Osteocyte (in vitro differentiated cells): ENCODE measurements at places on chromosomes 12 and 14. TPM values are rescaled to one million over a fixed set of nuclear protein-coding genes. Genes with fewer than 3 reads are reported as not detected.

The SSTR1 gene
- total RNA-seq, result not detected in 2 replicates

The ADCY6 gene
- 71.7 and 71.9 TPM in 2 replicates for total RNA-seq

The BHLHE41 gene
- 1.1 and 1.4 TPM in 2 replicates for total RNA-seq

The TEX52 gene
- total RNA-seq, result not detected in 2 replicates

The CLEC4D gene
- not detected in 2 replicates for total RNA-seq

The CFL2 gene
- 42.0 and 47.0 TPM in 2 replicates for total RNA-seq

The PRH1 gene
- 18.4 and 19.1 TPM in 2 replicates for total RNA-seq

The ANKRD33 gene
- total RNA-seq, result not detected in 2 replicates

The SYCP3 gene
- not detected in 2 replicates for total RNA-seq

The ABCD4 gene
- total RNA-seq, result 58.6 and 62.0 TPM in 2 replicates

- H3K36me3 ChIP-seq, result no peaks in the 10 kb centered on the region
- peaks cover 6% of the 10 kb centered on the region for H3K4me1 ChIP-seq
- no peak overlapping the region for H3K4me3 ChIP-seq
- no peak overlapping the region for H3K27ac ChIP-seq
- peaks cover 32% of the 10 kb centered on the region for H3K27me3 ChIP-seq
Measured at GRCh38 chr12:193261-193660, 20.7 kb downstream of the SLC6A12 start.

- no peaks in the 10 kb centered on the region for H3K27me3 ChIP-seq
- H3K36me3 ChIP-seq, result peaks cover 2% of the 10 kb centered on the region
- DNase-seq, result no peak
- peak overlapping the region; percentile 44 for H3K27ac ChIP-seq
Measured at GRCh38 chr14:69719501-69719951, 47.4 kb upstream of the SRSF5 start.

DNA sequence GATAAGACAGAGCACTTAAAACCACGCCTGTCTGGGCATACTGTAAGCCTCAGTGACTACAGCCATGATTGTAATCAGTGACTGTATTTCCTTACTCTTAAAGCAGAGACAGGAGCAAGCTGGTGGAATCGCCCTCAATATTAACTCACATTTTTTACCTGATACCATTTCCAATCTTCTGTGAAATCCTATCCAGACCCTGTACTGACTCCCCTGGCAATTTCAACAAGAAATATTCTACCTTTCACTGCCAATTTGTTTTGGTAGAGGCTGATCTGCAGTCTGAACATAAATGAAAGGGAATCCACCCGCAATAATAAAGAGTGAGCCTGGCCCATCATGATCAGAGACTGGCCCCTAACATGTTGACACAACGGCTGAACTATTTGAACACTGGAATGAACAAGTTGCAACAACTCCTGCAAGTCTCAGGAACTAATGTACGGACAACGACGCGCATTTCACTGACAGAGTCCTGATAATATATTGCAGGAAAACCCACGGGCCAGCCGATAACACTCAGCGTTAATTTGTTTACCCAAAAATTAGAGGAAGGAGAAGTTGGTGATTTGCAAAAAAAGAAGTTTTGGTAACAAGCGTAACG, 195.5 kb upstream of the BTG1 start:
- no peaks in the 10 kb centered on the region for H3K27me3 ChIP-seq
- no peak overlapping the region for H3K27ac ChIP-seq
- peaks cover 7% of the 10 kb centered on the region for H3K4me1 ChIP-seq
- no peak for DNase-seq

DNA sequence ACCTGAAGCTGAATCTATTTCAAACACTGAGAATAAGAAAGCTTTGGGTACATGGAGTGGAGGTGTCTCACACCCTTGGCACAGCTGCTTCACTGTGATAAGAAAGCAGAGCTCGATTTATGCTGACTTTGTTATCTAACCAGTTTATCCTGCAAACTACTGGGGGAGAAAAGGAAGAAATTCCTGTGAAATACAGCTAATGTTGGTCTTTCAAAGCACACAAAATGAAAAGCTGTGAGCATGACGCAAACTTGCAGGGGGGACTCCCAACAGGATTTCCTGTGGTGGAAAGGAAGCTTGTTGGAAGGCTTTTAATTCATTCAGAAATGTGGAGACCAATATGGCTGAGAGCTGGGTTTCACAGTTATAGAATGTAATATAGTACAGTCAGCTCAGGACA, 53.4 kb downstream of the SRGAP1 start:
- no peak for DNase-seq
- H3K36me3 ChIP-seq, result no peaks in the 10 kb centered on the region
- peak overlapping the region; percentile 72 for H3K27ac ChIP-seq

DNA sequence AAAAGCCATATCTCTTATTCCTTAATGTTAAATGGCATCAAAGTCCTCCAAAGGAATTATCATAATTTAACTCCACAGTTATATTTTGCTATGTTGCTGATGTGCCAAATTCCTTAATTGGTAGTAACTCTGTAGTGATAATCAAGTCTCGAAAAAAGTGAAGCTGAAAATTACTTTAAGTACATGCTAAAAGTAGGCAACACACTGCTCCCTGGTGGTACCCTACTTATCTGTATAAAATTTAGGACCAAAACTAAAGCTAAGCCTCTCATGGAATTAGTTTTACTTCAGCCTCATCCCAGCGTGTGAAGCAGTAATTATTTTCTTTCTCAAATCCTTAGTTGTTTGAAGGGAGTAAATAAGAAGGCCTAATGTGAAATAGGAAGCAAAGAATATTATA, 132.8 kb downstream of the TTLL5 start:
- peaks cover 44% of the 10 kb centered on the region for H3K36me3 ChIP-seq
- H3K27me3 ChIP-seq, result no peaks in the 10 kb centered on the region
- no peak overlapping the region for H3K4me3 ChIP-seq

DNA sequence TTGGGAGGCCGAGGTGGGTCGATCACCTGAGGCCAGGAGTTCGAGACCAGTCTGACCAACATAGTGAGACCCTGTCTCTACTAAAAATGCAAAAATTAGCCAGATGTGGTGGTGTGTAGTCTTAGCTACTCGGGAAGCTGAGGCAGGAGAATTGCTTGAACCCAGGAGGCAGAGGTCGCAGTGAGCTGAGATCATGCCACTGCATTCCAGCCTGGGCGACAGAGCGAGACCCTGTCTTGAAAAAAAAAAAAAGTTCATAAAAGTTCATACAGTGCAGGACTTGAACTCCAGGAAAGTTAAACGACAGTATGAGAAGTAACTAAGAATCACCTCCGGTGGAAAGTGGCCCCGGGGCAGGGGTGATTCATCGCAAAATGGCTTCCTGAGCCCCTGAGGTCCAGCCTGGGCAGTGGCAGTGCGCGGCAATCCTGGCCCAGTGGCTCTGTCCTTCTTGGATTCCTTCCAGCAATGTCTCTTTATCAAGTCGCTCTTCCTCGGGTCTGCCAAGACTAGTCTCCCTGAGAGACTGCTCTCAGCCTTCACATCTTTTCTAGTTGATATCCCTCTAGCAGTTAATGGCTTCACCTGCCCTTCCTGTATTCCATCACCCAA, 16.7 kb upstream of the MAP1LC3B2 start:
- peak overlapping the region; percentile 2 for H3K27ac ChIP-seq
- H3K4me1 ChIP-seq, result peaks cover 35% of the 10 kb centered on the region
- no peak for DNase-seq
- no peak overlapping the region for H3K4me3 ChIP-seq
